GM13976 (cell line): ENCODE measurements at places on chromosomes 1 and 21.
A peak's percentile ranks its signal among the peaks of the same experiment; 100 is the strongest.

GRCh38 chr1:5985250-5985649 is 7.0 kb downstream of the NPHP4 start:
- no peak for DNase-seq

- DNase-seq, result no peak
These were observed 170.3 kb upstream of the DUSP10 start for GRCh38 chr1:221912230-221912629.

DNA sequence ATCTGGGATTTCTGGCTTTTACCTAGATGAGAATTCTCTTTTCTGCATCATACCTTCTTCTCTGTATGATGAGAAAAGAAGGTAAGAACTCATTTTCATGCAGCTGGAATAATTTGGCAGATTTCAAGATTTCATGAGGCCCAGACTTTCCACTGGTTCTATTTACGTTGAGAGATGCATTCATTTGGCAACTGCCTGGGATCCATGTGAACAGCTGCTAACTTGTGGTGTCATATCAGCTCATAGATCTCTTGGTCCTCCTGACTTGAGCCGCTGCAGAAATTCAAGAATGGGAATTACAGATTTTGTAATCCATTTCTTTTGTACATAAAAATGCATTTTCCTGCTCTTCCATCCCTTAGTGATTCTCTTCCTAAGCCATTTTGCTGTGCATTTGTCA is 17.1 kb upstream of the C1orf87 start:
- no peak for DNase-seq

DNA sequence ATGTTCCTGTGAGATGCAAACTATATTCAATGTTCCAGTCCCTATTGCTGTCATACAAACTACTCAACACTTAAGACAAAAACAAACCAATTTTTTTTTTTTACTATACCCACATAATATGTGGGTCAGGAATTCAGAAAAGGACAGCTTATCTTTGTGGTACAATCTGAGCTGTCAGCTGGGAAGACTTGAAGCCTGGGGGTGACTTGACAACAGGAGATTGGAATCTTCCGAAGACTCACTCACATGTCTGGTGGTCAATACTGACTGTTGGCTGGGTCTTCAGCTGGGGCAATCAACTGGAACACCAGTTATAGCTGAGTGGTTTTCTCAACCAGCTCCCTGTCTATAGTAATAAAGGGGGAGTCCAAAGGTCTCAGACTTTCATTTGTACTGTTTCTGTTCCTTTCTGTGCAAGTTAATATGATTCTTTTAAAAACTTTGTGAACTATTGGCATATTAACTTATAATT is 81.7 kb upstream of the ATP1B1 start:
- peak; percentile 65 for DNase-seq

GRCh38 chr21:14995226-14995625 is 69.6 kb downstream of the NRIP1 start:
- DNase-seq, result no peak

DNA sequence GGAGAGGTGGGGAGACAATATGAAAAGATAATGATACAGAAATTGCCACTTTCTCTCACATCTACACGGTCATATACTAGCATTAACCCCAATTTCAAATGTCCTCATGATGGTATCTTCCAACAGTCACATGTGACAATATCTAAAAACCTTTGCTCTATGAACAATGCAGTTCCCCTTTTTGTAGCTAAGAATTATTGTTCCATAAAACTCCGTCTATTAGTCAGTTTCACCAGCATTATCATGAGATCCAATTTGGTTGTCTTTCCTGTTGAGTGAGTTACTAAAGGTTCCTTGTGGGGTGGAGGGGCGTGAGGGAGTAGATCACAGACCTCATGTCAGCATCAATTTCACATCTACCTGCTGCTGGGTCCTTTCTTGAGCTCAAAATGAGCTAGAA is 1.7 kb downstream of the TIAM1 start:
- no peak for DNase-seq

- DNase-seq, result no peak
These were observed 2.6 kb downstream of the TNFRSF9 start for GRCh38 chr1:7938070-7938469.

- DNase-seq, result no peak
These were observed 124.4 kb upstream of the BARHL2 start for GRCh38 chr1:90841473-90841872.

- DNase-seq, result no peak
These were observed 4.7 kb upstream of the FTCD start for GRCh38 chr21:46159841-46160656.

DNA sequence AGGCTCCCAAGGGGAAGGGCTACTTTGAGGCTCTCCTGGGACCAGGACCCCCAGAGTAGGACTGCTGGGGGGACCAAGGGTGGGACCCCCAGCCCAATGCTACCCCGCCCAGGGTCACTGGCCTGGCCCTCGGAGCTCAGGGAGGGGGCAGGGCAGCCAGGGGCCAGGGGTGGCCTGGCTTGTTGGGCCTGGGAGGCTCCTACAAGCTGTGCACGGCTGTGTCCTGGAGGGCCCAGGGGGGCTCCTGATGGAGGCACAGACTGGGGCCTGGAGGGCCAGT is 2.2 kb downstream of the HES4 start:
- no peak for DNase-seq

- no peak for DNase-seq
These were observed 83.8 kb downstream of the TPR start for GRCh38 chr1:186291271-186291670.

- DNase-seq, result peak; percentile 59
These were observed 951 bp downstream of the GGPS1 start for GRCh38 chr1:235329139-235329902.

DNA sequence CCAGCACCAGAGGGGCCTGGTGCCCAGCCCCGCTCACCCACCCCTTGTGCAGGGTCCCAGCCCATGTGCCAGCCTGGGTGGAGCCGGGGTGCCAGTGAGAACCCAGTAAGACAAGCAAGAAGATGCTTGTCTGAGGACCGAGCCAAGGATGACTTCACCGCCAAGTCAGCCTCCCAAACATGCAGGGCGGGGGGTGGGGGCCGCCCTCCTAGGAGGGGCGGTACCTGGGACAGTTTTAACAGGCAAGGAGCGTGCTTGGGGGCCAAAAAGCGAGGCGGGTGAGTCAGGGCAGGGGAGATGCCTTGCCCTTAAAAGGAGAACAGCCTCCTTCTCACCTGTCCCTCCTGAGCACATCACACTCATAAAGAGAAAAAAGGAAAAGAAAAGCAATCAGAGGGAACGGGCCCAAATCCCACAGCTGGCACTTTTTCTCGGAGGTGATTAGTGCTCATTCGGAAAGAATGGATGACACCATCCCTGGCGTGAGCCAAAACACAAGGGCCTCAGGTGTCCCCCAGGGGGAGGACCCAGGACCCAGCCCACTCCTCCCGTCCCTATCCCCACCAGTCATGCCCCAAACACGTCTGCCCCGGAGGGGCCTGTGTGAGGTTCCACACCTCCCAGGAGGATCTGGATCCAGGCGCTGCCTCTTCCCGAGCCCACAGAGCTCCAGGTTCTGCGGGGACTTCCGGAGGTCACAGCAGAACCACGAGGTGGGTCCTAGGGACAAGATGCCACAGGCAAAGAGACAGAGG is 77.6 kb upstream of the IFFO2 start:
- DNase-seq, result peak; percentile 32

- no peak for DNase-seq
These were observed 52.5 kb upstream of the ZNF648 start for GRCh38 chr1:182113879-182114626.

- no peak for DNase-seq
These were observed 73.9 kb downstream of the NENF start for GRCh38 chr1:212506666-212507065.

DNA sequence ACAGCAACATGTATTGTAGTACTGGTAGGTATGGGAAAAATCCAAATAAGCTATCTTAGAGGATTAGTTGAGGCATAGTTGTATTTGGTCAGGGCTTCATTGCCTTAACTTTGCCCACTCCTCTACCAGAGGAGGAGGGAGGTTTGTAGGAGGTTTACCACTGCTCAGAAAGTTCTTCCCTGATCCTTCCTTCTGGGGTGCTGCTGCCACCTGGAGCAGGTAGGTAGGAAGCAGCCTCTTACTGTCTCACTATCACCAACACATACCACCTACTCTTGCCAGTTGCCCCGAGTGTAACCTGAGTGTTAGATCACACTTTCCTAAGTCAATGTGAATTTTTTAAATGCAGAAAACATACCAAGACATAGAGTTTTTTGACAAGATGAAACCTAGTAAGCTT is 24.1 kb upstream of the ZSWIM5 start:
- DNase-seq, result peak; percentile 23

- DNase-seq, result no peak
These were observed 57.5 kb downstream of the ERG start for GRCh38 chr21:38440746-38441145.

DNA sequence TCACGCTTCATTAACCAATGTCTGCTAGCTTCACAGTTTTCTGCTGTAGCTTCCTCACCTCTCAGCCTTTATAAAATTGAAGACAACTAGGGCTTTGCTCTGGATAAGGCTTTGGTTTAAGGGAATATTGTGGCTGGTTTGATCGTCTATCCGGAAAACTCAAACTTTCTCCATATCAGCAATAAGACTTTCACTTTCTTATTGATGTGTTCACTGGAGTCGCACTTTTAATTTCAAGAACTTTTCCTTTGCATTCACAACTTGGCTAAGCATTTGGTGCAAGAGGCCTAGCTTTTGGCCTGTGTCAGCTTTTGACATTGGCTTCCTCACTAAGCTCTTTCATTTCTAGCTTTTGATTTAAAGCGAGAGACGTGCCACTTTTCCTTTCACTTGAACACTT is 12.9 kb downstream of the COA6 start:
- no peak for DNase-seq

- no peak for DNase-seq
These were observed 30.8 kb upstream of the DNAJC6 start for GRCh38 chr1:65278376-65279069.

DNA sequence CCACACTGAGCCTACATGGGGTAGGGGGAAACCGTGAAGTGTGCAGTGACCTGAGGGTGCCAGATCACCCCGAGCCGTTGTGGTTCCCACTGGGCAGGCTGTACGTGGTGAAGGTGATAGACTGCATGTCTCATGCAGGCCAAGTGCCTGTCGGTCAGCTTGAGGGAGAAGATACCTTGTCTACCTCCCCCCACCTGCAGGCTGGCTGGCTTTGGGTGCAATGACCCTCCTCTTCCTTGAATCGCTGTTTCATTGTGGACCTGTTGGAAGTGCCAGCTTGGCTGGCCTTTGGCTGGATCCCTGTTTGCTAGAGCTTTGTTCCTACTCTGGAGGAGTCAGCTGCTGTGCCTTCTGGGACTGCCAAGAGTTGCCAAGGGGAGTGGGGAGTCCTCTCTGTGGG is 92.5 kb downstream of the GALNT2 start:
- no peak for DNase-seq

GRCh38 chr1:48536477-48536876 is 64.5 kb upstream of the SPATA6 start:
- DNase-seq, result no peak

DNA sequence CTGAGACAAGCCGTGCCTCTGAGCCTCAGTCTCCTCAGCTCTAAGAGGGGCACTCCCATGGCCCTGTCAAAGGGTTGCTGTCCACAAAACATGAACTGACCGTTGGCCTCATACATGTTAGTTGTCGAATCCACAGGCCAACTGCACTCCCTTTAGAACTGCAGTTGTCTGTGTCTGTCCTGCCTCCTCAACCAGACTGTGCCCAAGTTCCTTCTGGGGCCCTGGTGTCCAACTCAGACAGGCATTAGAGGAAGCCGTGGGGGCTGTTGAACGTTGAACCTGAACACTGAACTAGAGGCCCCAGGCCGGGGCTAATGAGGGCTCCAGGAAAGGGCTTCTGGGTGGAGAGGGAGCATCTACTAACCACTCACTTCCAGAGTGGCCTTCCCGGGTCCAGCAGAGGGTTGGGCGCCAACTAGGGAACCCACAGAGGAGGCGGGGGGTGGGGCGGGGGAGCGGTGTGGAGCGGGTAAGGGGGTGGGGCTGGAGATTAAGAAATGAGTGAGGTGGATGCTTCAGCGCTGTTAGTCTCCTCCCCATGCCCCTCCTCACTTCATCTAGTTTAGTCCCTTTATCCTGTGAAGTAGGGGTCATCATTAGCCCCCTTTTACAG is at the start of gene RAB42:
Gene RAB42, plus strand, starts transcription at position 558 of the 613 bp plus-strand sequence. CDS start 247 bp downstream, outside the sequence.
- peak; percentile 52 for DNase-seq

- DNase-seq, result no peak
These were observed 299.9 kb upstream of the PLXNA2 start for GRCh38 chr1:208544053-208544452.

GRCh38 chr1:20446796-20447195 is 39.2 kb downstream of the CAMK2N1 start:
- DNase-seq, result no peak

GRCh38 chr1:61563611-61564010 is 161.3 kb downstream of the TM2D1 start:
- DNase-seq, result no peak

DNA sequence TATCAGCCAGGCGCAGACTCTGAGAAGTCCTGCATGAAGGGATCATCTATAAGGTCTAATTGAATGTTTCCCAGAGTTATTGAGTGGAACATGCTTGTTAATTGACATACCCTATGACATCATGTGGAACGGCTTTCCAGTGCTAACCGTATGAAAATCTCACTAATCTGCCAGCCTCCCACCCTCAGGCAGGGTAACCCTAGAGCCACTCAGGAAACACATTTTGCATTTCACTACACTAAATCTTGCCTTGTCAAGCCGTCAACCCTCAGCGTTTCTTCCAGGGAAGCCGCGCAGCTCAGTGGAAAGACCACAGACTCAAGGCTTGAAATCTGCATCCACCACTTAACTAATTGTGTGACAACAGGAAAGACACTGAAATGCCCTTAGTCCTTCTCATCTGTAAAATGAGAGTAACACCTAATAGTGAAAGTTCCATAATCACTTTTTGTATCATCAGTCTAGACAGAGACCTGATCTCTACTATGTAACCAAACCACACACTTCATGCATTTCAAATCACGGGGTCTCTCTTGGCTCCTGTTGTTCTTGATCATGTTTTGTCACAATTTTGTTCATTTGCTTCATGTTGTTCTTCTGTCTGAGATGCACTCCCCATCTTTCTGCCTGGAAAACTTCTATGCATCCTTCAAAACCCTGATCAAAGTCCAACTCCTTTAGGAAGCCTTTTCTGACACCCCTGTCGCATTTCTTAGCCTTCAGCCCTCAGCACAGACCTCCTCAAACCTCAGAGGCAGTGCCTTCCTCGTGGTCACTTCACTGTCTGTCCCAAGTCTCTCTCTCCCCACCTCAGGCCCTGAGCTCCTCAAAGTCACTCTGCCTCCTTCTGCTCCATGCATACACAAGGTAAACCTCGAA is 246.5 kb downstream of the TOMM20 start:
- peak; percentile 79 for DNase-seq

- no peak for DNase-seq
These were observed 86.2 kb downstream of the SIK1 start for GRCh38 chr21:43340491-43341377.
